ENCODE measurements at places on chromosomes 3 and 15.

DNA sequence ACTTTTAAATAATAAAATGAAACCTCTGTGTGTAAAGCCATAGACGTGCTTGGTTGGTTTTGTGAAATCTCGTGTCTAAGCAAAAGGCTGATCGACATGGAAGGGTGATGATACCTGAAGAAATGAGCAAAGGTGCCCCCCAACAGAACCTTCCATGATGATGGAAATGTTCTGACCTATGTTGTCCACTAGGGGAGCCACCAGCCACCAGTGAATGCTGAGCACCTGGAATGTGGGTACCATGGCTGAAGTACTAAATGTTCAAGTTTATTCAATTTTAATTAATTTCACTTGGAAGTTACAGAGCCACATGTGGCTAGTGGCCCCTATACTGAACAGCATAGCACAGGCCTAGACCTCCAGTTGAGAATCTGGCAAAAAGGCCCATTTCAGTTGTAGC is 158.8 kb downstream of the POLR2M start:
- no peak for DNase-seq

GRCh38 chr3:79973917-79974595 is 206.3 kb upstream of the ROBO1 start:
- DNase-seq = no peak

- DNase-seq = no peak
These were observed 40.8 kb downstream of the CLDN1 start for GRCh38 chr3:190281308-190282051.

- no peak for DNase-seq
These were observed 5.2 kb upstream of the C3orf85 start for GRCh38 chr3:109131276-109131675.

- peak; percentile 19 for DNase-seq
These were observed 2.8 kb downstream of the SQOR start for GRCh38 chr15:45637552-45638033.

GRCh38 chr3:133832802-133833144 is 27.2 kb downstream of the SRPRB start:
- DNase-seq = no peak

- DNase-seq = no peak
These were observed 125.6 kb downstream of the ADAMTS17 start for GRCh38 chr15:100216182-100216581.

DNA sequence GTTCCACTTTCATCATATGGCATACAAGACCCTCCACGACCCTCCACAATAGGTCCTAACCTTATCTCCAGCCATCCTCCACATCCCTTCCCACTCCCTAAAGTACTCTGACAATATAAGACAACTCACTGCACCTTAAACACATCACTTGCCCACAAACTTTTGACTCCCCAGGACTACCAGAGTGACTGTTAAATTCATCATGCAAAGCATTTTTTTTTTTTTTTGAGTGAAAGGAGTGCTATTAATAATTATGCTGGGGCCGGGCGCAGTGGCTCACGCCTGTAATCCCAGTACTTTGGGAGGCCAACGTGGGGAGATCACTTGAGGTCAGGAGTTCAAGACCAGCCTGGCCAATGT is 55.8 kb downstream of the OSBPL10 start:
- no peak for DNase-seq

DNA sequence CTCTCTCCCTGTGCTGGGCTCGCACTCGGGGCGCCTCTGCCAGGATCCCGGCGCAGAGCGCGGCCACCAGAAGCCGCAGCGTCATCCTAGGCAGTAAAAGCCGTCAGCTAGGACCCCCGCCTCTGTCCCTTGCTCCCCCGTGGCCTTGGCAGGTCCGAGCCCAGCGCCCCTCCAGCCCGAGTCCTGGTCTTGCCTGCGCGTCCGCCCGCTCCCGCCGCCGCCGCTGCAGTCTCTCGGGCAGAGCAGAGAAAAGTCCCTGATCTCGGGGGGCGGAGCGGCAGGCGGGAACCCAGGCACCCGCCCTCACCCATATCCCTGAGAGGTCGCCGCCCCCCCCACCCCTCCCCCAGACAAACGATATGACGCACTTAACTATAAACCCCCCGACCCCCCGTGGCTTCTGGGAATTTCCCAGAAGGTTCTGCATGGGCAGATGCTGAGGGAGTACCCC is at the start of gene COL7A1:
Gene COL7A1 (minus strand): TSS at position 255 of the 451 bp plus-strand sequence. CDS start 170 bp downstream, at position 85.
- DNase-seq = no peak

DNA sequence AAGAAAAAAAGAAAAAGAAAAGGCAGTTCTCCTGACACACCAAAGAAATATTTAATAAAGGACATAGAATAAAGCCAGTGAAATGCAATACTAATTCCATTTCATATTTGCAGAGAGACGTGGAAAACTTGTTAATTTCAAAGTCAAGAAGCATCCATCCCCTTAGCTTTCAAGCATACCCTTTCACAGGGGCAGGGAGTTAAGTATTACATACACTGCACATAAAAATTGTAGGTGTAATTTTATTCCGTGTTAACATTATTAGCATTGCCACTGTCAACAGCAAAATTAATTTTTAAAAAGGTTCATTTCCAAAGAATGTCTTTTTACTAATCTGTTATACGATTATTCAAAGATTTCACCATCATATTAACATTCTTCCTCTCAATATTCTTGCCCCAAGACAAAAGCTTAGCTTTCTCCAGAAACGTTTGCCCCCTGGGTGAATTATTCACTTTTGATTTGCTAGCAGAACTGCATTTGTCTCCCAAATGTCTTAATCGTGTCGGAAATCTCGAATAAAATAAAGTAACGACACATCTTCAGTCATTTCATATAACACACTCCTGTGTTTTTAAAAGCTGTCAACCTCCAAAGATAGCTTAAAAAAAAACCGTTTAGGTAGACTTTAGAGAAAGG is 517.9 kb downstream of the MECOM start:
- DNase-seq = no peak

DNA sequence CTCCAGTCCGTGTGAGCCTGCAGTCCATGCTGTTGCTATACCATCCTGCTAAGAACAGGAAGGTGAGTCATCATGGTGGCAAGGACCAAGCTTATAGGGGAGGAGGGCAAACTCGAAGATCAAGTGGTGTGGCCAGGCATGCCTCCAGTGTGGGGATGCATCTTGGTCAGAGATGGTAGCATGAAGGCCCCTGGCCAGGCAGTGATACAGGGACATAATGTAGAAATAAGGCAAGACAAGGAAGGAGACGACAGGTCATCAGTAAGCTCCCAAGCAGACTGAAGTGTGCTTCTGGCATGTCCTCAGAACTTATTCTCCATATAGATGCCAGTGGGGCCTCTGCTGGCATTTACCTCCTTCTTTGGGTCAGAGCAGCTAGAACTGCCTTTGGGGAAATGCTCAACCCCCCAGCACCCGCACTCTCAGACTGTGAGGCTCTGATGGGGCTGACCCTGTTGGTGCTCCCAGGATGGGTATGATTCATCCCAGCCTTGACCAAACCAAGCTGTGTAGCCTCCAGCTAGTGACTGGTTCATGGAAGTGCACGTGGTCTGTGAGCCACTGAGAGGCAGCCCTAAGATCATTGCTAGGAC is 52.5 kb upstream of the ATP2B2 start:
- DNase-seq = no peak

- DNase-seq = no peak
These were observed 66.4 kb downstream of the TFG start for GRCh38 chr3:100775669-100776068.

DNA sequence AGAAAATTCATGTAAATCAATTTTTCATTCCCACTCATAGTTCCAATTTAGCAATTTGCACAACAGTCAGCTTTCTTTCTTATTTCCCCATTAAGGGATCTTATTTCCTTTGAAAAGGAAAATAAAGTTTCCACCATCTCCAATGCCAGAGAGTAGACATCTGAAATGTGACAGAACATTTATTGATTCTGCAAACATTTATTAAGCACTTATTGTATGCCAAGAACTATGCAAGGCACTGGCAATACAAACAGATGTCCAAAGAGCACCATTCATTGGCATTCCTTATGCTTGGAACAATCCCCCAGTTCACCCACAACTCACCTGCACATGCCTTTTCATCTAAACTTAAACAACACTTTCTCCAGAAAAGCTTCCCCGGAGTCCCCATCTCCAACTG is 2.5 kb upstream of the TFDP2 start:
- no peak for DNase-seq

DNA sequence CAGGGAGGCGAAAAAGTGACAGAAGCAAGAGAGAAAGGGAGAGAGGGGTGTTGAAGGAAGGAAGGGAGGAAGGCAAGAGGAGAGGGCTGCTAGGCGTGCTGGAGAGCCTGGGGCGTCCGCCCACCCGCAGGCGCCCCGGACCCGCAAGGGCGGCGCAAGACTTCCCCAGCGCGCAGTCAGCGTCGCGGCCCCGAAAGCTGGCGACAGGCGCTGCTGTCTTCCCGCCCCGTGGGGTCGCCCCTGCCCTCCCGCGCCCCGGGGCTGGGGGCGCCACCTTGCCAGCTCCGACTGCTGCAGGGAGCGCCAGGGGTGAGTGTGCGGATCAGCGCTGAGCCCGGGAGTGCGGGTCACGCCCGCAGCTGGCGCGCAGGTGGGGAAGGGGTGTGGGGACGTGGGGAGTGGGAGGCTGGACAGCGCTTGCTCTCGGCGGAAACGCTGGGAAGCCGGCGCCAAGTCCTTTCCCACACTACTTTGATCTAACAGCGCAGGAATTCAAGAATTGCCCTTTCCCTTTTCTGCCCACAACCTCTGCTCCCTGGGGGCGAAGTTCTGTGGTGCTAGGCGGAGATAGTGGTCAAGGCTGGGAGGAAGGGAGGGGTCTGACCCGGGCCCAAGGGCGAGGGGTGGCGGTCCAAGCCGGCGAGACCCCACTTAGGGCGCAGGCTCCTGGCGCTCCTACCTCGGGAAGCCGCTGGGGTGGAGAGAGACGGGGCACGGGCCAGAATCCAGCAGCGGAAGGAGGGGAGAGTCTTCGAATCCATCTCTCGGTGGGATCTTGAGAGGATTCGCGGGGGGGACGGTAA is 266.1 kb downstream of the CGGBP1 start:
- no peak for DNase-seq

GRCh38 chr15:70319466-70319865 is 221.7 kb upstream of the TLE3 start:
- no peak for DNase-seq

- no peak for DNase-seq
These were observed 192.6 kb downstream of the FMN1 start for GRCh38 chr15:33001926-33002325.

DNA sequence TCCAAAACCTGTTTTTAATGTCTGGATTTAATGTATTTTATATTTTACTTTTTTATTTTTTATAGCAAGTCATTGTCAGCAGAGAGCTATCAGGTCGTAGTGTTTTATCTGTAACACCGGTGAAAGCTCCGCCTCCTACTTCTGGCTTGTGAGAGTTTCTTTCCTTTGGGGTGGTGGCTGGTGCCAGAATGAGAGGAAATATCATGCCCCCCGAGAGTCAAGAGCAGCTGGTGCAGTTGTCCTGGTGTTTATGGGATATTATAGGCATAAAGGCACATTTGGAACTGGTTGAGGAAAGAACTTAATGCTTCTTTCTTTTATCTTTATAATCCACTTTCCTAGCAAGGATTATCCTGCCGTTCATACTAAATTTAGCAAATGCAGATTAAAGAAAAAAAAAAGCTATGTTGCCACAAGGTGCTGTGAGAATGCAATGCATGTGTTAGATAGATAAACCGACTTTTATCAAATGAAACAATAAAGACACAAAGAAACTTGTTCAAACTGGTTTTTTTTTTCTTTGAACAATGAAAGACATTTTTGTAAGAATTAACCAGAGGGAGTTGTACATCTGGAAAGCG is 260.1 kb upstream of the PLSCR5 start:
- no peak for DNase-seq

DNA sequence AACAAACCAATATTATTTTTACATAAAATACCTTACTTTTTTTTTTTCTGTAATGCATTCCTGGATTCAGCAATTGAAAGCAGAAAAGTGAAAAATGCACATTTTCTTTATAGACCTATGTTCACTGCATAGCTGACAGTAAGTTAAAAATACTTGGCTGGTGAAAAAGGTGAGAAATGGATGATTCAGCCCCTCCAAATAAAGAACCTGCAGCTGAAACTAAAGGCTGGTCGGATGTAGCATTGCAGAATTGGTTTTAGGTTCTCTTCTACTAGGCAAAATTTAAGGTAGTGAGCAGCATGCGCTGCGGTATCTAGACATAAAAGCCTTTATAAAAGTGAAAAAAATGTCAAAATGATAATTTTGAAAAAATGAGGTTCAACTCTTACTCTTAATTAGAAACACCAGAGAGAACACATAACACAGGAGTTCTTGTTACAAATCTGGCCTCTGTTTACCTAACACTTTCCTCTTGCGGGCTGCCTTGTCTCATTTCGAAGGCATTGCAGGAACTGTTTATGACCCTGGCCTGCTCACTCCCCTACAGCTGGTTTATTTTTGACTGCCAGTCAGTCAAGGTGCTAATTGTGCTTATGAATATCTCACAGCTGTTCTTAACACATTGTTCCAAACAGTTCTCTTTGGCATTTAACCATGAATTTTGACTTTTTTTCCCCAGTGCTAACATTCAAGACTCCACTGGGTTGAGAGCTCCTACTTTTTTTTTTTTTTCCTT is 455.4 kb upstream of the TBL1XR1 start:
- no peak for DNase-seq

- peak; percentile 18 for DNase-seq
These were observed 140.8 kb downstream of the SMAD6 start for GRCh38 chr15:66842710-66843441.

DNA sequence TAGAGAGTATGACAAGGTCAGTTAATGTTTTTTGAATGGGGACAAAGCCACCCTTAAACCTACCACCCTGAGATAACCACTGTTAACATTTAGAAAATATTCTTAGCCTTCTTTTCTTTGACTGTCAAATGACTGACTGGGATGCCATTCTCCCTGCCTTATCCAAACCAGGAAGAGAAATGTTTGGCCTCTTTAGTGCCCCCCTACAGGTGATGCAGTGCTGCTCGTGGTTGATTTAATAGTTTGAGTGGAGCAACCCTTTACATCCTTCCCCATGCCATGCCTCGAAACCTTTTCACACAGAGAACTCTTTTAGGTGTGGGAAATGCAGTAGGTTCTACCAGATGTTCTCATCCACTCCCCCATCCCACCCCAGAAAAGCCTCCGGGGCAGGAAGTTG is 38.7 kb upstream of the UMPS start:
- no peak for DNase-seq

Data from COR-L47 (cell line).